ENCODE measurements at places on chromosomes 6 and 20. TPM values are rescaled to one million over a fixed set of nuclear protein-coding genes. Genes with fewer than 3 reads are reported as not detected.

GRCh38 chr6:78908621-78909020, 41.3 kb downstream of the IRAK1BP1 start:
- DNase-seq: no peak

DNA sequence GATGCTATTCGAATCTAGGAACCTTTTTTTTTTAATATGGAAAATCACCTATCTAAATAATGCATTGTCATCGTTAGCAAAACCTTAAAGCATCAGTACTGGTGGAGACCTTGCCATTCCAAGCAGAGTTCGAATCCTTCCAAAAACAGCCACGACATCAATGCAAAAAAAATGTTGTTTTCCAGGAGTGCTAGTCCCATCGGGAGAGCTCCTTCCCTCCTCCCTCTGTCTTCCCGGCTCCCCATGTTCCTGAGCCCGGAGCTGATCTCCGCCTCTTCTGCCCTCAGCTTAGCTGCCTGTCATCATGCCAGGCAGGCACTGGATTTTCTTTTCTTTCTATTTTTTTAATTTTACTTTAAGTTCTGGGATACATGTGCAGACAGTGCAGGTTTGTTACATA, 153.6 kb upstream of the QKI start:
- DNase-seq: no peak

GRCh38 chr20:49865559-49865958, 49.8 kb downstream of the SPATA2 start:
- DNase-seq: no peak

GRCh38 chr6:3421143-3421542, 35.7 kb downstream of the SLC22A23 start:
- DNase-seq: no peak

The AGER gene
- 20.4 TPM for total RNA-seq

The NRSN1 gene
- total RNA-seq: not detected
